ENCODE measurements at places on chromosomes 16 and 17.

- no peak for DNase-seq
These were observed 6.9 kb downstream of the ALYREF start for GRCh38 chr17:81884520-81884919.

DNA sequence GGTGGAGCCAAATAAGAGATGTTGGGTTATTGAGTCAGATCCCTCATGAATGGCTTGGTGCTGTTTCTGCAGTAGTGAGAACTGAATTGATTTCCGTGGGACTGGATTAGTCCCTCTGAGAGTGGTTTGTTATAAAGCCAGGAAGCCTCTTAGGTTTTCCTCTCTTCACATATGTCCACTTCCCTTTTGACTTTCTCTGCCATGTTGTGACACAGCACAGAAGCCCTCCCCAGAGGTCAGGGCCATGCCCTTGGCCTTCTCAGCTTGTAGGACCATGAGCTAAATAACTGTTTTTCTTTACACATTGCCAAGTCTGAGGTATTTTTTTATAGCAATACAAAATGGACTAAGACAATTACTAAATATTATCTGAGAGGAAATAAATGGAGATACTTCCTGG lies 10.3 kb upstream of the HAPSTR1 start:
- no peak for DNase-seq

GRCh38 chr16:19265380-19265930 lies 20.1 kb upstream of the CLEC19A start:
- DNase-seq: no peak

GRCh38 chr16:57648125-57648524 lies 19.7 kb downstream of the ADGRG1 start:
- no peak for DNase-seq

- no peak for DNase-seq
These were observed 138.6 kb downstream of the CLEC16A start for GRCh38 chr16:11082860-11083388.

Data from nephron progenitor cell (in vitro differentiated cells).